NCI-H1930 (cell line): ENCODE measurements at places on chromosomes 12 and 14.

- DNase-seq = no peak
Observed at GRCh38 chr12:132150780-132151144, 6.5 kb downstream of the NOC4L start.

DNA sequence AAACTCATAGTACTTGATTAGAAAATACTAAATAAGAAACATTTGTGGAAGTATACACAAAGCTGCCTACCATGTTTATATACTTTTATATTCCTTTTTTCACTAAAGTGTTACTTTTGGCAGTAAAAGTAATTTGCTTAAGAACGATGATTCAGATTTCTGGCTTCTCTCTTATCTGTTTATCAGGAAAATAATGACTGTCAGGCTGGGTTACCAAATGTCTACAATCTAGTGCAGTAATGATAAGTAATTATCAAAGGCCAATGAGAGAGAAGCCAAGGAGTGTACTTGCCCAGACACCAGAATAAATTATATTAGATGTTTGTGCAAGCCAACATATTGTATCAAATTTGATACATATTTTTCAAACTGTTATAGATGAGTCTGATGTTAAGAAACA, 113.4 kb downstream of the RALGAPA1 start:
- no peak for DNase-seq

- DNase-seq = no peak
Observed at GRCh38 chr14:52413729-52414408, 99.8 kb downstream of the PTGER2 start.

DNA sequence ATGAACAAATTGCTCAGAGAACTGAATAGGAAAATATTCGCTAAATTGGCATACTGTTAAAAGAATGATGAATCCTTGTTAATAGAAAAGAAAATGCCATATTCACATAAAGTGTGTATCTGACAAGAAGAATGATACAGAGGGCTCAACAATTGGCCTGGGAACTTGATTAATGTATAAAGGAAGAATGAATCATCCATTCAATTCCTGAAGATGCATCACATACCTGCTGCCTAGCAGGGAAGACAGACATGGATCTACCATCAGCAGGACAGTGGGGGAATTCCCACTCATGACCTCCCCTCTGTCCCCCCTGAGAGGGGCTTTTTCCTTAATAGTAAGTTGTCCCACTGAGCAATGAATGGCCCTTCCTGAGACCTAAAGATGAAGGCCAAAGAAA, 13.5 kb downstream of the PTPN21 start:
- no peak for DNase-seq

- no peak for DNase-seq
Observed at GRCh38 chr12:22810036-22810435, 185.1 kb downstream of the ETNK1 start.

GRCh38 chr14:24258548-24259265, 4.3 kb downstream of the TGM1 start:
- DNase-seq = no peak

DNA sequence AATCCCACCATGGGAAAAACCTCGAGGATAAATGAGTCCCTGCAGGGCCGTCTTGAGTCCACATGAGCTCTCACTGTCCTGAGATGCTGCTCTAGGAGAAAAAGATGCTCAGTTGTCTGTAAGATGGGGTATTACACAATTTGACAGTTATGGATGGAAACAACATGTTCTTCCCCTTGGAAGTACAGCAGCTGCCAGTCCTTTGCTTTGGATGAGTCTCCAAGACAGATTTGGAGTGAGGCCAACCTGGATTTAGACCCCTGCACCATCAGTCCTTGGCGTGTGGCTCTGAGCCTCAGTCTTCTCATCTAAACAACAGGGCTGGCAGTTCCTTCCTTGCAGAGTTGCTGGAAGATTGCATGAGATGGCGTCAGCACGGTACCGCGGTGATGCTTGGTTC, 309.1 kb upstream of the FKBP4 start:
- DNase-seq = no peak

GRCh38 chr14:34051966-34052657, 101.2 kb upstream of the EGLN3 start:
- DNase-seq = no peak

DNA sequence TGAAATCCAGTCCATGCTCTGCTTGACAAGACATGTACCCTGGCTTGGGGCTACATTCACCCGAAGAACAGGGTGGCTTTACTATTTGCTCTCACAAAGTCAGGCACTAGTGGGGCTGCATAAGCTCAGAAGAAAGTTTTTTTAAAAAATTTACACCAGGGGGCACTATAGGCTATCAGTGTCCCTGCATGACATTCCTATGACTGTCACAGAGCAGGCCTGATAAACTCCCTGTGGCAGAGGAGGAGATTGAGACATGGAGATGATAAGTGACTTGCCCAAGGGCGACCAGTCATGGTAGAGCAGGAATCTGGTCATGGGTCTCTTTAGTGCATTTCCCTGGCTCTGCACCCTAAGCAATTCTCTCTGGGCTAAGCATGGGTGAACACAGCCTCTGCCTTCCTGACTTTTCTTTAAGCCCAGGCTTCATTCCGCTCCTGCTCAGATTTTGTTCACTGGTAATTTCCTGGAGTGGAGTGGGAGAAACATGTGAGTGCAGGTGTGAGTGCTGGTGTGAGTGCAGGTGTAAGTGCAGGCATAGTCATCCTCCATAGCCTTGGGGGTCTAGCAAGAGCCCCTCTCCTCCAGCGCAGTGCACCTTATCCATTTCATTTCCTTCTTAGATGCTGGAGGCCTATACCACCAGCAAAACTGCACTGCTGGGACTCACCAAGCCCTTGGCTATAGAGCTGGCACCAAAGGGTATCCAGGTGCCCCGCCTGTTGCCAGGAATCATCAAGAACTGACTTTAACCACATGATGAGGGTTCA, 91.6 kb downstream of the DHRS2 start:
- DNase-seq = no peak

GRCh38 chr14:100262545-100262944, 23.6 kb downstream of the YY1 start:
- DNase-seq = no peak

DNA sequence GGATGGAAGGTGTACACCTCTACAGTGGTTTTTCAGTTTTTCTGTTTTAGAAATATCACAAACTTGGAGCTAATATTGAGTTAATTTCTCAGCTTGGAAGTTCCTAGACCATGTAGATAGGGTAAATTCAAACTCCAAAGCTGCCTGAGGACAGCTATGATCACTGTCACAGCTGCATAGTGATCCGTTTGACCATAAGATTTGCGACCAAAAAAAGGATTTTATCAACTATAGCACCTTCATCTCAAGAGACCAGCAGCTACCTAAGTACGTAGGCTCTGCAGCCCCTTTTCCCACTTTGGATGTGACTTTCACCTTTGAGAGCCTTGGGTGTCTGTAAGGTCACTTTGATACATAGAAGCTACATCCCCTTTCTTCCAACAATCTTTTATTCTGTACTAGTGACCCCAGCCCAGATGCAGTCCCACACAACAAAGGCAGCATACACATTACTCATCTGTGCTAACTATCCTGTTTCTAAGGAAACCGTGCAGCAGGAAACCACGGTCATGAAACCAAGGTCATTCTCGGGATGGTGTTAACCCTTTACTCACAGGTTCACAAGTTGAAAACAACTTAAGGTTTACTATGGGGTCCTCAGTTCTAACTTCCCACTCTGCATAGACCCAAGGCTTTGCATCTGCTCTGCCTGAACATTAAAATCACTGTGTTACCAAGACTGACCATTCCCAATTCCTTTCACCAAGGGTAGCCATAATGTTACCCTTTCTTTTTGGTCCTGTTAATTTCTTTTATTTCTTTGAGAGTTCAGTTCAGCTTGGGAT, 75.4 kb downstream of the IFT81 start:
- DNase-seq = no peak

- no peak for DNase-seq
Observed at GRCh38 chr14:24409956-24410355, 11.2 kb downstream of the NYNRIN start.

GRCh38 chr12:55724940-55725309, 3.9 kb downstream of the CD63 start:
- no peak for DNase-seq

DNA sequence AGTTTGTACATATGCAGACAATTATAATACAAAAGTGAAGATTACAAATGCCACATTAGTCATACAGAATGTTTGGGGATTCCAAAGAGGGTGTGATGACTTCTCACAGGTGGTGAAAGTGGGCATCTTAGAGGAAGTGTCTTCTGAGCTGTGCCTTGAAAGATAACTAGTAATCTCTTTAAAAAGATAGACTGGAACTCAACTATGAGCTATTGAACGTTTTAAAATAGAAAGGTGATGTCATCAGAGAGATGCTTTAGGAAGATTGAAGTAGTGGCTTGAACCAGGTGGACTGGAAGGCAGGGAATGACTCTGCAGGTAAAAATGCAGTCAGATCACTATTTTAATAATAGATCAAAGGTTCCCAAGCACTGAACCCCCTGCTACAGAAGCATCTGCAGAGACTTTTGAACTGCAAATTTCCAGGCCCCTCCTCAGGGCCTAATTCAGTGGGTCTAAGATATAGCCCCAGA, 50.3 kb downstream of the SYT1 start:
- DNase-seq = no peak

DNA sequence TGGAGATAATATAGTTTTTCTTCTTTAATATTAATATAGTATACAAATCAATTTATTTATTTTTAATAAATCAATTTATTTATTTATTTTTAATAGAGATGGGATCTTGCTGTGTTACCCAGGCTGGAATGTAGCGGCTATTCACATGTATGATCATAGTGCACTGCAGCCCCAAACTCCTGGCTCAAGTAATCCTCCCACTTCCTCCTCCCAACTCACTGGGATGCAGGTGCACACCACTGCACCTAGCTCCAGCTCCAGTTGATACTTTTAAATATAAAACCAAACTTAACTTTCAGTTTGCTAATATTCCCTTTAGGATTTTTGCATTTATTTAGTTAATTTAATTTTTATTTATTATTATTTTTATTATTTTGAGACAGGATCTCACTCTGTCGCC, 8.6 kb downstream of the GOLGA5 start:
- DNase-seq = no peak
